ENCODE measurements at places on chromosomes 12 and 14.

- DNase-seq: no peak
Measured at GRCh38 chr12:95460105-95460504, 13.8 kb upstream of the METAP2 start.

- no peak for DNase-seq
Measured at GRCh38 chr14:62655166-62655565, 390.1 kb downstream of the KCNH5 start.

DNA sequence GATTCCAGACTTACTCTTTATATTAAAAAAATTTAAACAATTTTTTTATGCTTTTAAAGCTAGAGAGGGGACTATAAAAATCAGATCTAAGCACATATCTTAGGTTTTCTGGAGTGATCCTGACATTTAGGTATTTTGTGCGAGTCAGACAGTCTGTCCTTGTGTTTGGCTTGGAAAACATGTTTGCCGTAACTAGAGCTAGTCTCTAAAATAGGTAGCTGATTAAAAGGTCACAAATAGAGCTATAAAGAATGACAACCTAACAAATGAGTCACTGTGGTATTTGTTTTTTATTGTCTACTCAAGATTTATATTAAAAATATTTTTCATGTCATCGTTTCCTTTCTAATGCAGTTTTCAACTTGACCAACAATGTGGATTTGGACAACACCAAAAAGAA, 73.4 kb downstream of the MNAT1 start:
- DNase-seq: no peak

DNA sequence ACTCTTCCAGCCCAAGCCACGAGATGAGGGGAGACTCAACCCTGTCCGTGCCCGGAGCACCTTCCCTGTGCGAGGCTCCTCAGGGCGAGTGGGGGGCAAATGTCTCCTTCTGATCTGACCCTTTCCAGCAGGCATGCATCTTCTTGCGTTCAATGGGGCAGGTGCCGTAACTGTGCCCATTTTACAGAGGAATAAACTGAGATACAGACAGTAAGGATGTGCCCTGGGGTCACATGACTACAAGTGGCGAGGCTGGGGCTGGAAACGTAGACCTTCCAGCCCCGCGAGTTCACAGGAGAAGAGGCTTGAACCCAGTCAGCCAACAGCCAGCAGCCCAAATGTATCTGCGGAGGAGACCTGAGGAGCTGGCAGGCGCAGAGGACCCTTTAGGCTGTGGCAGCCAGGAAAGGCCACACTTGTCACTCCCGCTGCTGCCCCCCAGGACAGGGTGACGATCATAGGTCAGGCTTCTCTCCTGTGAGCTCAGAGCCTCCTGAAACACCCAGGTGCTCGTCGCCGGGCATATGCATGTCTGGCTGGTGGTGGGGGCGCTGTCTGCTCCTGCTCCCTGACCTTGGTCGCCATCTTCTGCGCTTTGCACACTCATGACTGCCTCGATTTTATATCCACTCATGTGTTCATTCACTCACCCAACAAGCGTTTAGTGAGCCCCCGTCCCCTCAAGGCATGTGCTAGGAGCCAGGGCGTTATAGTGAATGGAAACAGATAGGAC, 41.7 kb downstream of the CCDC88C start:
- DNase-seq: no peak

- no peak for DNase-seq
Measured at GRCh38 chr12:53965281-53966084, 7.4 kb upstream of the HOXC11 start.

GRCh38 chr12:6779708-6780432, 7.5 kb downstream of the LAG3 start:
- DNase-seq: no peak

- DNase-seq: no peak
Measured at GRCh38 chr14:31806249-31806648, 245.0 kb downstream of the NUBPL start.

DNA sequence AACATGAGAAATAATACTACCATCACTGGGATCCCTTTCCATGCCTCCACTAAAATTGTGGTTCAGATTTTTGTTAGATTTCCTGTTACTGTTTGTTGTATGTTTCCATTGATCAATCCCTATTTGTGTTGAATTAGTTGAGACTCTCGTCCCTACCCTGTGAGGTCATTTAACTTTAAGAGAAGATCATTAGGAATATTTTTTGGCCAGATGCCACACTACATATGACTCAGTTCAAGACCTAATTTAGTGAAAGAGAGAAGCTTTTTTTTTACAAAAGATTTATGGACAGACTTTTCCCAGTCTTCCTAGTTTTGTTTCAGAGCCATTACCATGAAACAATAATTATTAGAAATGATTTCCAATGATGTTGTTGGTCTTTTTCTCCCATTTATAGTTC, 35.5 kb downstream of the CPSF6 start:
- no peak for DNase-seq

GRCh38 chr12:65965358-65965757, 141.1 kb downstream of the HMGA2 start:
- no peak for DNase-seq

- DNase-seq: no peak
Measured at GRCh38 chr14:68836082-68836481, 43.2 kb upstream of the ZFP36L1 start.

DNA sequence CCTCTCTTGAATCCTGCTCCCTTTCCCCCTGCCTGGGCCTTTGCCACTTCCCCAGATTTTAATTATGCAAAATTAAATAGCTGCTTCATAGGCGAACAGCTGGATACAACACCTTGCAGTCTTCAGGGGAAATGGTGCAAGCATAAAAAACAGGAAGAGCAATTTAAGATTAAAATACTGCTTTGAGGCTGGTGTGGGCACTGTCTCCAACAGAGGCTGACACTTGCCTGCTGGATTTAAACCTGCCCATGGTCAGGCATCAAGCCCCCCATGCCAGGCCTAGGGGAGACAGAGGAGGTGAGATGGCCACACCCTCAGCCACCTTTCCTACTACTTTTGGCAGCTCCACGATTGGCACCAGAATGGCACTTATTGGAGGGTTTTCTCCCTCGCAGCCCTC, 110.1 kb upstream of the DIO3 start:
- DNase-seq: no peak

DNA sequence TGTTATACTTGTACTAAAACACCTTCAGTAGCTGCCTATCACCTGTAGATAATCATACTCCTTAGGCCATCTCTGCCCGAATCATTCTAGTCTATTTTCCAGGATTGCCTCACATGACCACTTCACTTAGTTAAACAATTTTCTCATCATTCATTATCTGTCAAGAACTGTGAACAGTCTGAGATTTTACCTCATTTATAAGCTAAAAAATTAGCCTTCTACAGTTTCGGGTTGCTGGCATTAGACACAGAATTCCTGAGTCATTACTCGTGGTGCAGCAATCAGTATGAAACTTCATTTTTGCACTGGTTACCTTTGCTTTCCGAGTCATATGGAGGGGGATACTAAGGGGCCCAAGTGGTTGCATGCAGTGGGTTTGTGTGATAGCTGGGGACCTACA, 57.6 kb upstream of the OTOGL start:
- DNase-seq: no peak

DNA sequence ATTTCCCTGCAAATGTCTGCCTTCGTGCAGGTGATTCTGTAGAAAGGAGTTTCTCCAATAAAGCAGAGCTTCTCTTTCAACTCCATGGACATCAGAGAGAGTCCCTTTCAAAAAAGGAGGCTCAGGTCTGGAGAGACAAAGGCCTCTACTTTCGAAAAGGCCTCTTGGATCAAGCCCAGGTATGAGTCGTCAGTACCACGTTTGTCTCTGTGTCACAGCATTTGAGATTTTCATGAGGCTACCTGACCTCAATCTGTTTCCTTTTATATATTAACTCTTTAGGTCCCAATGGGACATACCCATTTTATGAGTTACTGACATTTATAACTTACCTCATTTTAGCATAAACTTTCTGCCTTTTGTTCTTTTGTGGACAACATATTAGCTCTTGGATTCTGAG, 290.8 kb downstream of the RPAP3 start:
- no peak for DNase-seq

GRCh38 chr12:124862768-124863415, 772 bp downstream of the SCARB1 start:
- DNase-seq: peak; percentile 73

DNA sequence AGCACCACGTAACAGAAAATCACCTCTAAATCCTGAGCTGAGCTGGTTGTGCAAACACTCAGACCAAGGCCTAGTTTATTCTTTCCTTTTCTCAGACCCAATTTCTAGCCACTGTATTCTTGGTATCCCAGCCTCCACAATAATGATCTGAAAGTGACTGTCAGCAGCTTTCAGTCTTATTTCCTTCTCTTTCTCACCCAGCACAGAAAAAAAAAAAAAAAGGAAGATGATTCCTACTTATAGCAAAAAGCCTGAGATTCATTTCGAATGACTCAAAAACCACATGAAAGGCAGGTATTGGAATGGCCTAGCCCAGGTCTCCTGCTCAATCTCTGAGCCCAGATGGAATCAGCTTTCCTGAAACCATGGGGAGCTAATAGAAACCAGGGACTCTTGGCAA, 298.6 kb upstream of the PPFIA2 start:
- peak; percentile 15 for DNase-seq

DNA sequence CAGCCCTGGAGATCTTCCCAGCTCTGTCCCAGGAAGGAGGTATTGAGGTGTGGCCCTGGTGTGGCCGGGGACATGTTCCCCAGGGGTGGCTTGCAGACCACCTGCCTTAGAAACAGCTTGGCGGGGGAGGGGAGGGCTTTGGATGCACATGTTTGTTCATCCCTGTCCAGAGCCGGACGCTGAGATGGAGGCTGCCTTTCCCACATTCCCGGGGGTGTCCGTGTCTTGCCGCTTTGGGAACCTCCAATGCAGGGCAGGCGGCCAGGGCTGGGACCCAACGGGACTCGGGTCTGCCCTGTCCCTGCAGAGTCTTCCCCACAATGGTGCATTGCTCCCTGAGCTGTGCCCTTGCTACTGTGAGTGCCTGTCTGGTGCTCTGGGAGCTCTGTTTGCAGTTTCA, 319.5 kb upstream of the SFSWAP start:
- DNase-seq: no peak

DNA sequence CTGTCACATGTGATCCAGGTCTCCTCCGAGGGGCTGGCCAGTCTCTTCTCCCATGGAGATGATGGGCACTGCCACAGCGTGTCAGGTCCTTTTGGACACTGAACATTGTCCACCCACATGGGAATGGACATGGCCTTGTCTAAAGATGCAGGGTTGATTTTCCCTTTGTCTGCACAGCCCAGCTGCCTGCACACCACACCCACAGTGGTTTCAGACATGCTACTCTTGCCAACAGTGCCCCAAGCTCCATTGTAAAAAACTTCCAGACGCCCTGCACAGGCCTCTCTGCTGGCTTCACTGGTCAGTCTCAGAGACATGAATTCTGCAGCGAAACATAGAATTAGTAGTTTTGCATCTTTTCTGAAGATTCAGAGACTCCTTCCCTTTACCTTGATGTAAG, 18.5 kb downstream of the CD163 start:
- no peak for DNase-seq
